Effector memory CD8-positive, alpha-beta T cell (primary cell): ENCODE measurements at places on chromosomes 6 and 20.

DNA sequence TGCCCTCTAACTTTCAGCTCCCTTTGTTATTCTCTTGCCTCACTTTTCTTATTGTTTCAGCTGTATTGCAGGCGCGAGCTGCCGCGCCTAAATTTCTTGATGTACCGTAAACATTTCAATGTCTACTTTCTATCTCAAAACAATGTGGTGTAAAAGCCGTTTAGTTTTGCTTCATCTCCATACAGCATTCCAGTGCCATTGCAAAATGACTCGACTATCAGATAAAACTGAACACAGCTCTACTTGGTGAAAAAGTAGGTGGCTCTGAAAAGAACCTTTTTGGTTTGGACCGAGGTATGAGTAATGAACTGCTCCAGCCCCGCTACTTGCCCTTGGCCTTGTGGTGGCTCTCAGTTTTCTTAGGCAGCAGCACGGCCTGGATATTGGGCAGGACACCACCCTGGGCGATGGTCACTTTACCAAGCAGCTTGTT lies 74.6 kb downstream of the OR2B2 start:
- DNase-seq = no peak
- H3K36me3 ChIP-seq = peaks cover 3% of the 10 kb centered on the region
- no peak overlapping the region for H3K27ac ChIP-seq

- no peak overlapping the region for H3K4me3 ChIP-seq
- H3K36me3 ChIP-seq = peaks cover 4% of the 10 kb centered on the region
- no peak overlapping the region for H3K27ac ChIP-seq
- no peak for DNase-seq
Observed at GRCh38 chr6:27650620-27651370, 177.9 kb upstream of the ZNF184 start.

DNA sequence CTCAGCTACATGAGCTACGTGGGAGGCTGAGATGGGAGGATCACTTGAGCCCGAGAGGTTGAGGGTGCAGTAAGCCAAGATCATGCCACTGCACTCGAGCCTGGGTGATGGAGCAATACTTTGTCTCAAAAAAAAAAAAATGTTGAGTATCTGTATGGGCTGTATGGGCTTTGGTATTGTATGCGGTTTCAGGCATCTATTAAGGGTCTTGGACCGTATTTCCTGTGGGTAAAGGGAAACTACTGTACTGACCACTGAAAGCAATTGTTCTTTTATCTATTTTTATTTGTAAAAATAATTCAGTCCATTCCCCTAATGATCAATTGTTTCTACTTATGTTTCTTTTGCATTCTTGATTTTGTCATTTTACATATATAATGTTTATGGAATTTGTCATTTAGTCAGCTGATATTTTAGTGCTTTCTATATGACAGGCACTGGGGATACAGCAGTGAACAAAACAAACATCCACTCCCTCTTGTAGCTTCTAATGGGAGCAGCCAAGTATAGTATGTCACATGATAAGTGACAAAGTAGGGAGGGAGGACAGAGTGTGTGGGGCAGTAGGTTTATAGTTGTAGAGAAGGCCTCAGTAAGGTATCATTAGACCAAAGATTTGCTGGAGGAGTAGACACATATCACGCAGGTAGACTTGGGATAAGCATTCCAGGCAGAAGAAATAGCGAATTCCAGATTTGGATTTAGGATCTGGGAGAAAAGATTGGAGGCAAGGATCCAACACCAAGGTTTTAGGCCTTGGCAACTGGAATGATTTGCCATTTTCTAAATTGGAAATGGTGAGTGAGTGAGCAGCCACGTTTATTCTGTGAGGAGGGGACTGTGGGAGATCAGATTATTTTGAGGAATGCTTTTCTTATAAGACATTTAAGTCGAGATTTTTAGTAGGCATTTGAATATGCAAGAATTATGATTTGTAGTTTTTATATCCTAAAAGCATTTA lies 6.0 kb downstream of the PCMT1 start:
- no peaks in the 10 kb centered on the region for H3K27me3 ChIP-seq
- no peak overlapping the region for H3K4me3 ChIP-seq
- H3K27ac ChIP-seq = peak overlapping the region; percentile 17
- H3K36me3 ChIP-seq = peaks cover 22% of the 10 kb centered on the region
- H3K4me1 ChIP-seq = peaks cover 10% of the 10 kb centered on the region
- DNase-seq = no peak

DNA sequence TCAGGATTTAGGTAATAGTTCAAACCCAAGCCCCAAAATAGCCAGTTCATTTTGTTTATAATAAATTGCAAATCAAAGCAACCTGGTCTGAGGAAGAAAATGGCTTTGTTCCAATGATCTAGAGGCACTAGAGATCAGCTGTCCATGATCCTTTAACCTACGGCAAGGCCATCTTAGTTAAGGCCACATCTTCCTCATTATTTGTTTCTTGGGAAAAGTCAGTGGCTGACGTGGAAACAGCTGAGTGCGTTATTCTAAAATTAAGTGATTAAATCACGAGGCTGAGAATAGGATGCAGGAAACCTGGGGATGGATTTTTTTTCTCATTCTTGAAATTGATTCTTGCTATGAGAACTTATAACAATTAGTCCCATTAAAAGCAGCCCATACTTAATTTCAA lies 10.1 kb upstream of the TENT5A start:
- H3K27me3 ChIP-seq = peaks cover 6% of the 10 kb centered on the region
- H3K27ac ChIP-seq = no peak overlapping the region
- no peak for DNase-seq
- H3K36me3 ChIP-seq = no peaks in the 10 kb centered on the region
- no peaks in the 10 kb centered on the region for H3K4me1 ChIP-seq

DNA sequence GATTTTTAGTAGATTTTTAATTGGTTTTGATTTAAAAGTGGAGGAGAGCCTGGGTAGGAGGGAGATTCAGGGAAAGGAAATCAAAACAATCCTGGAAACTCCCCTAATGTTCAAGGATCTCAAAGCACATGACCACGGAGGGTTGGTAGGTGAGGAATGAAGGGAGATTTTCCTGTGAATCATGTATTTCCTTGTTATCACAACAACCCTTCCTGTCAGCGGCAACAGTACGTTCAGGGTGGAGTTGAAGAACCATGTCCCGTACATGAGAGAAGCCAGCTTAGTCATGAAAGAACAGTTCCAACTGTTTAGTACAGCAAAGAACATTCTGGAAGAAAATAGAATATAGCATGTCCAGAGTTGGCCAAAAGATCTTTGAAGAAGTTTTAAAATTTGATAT lies 79.4 kb upstream of the SCAF8 start:
- no peaks in the 10 kb centered on the region for H3K36me3 ChIP-seq
- no peak overlapping the region for H3K4me3 ChIP-seq
- DNase-seq = no peak

DNA sequence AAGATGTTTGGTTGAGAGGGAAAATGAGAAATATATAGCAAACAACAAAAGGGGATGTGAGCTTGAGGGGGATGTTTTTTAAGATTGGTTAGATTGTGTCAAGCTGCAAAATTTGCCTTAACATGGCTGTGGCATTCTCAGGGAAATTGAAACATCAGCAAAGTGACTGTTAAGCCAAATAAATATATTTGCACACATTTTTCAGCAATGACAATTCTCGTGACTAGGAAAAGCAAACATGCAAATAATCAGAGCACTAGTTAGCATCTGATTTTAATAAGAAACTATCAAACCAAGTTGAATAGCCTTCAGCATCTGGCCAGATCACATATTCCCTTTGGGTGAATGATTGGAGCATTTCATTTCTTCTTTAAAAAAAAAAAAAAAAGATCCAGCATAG lies 262.8 kb downstream of the TBC1D7 start:
- H3K4me1 ChIP-seq = no peaks in the 10 kb centered on the region
- H3K4me3 ChIP-seq = no peak overlapping the region
- peaks cover 6% of the 10 kb centered on the region for H3K27me3 ChIP-seq
- no peaks in the 10 kb centered on the region for H3K36me3 ChIP-seq

- no peaks in the 10 kb centered on the region for H3K36me3 ChIP-seq
- no peaks in the 10 kb centered on the region for H3K27me3 ChIP-seq
- peak; percentile 9 for DNase-seq
- H3K27ac ChIP-seq = peak overlapping the region; percentile 94
Observed at GRCh38 chr6:13355999-13356785, 27.9 kb upstream of the TBC1D7 start.

DNA sequence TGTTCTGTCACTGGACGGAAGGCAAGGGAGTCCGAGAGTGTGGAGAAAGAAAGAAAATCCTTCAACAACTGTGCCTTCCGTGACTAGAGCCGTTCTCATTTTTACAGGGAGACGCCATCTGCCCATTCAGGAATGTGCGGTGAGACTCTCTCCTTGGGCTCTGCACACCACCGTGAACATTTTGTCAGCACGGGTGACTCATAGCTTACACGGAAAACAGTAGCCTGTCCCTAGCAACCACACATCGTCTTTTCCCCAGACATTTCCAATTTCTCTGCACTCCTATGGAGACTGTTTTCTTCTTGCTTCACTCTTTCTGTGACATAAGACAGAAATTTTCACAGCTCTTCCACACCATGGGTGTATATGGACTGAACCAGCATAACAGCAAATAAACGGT lies 55.1 kb downstream of the TBXT start:
- DNase-seq = no peak
- no peak overlapping the region for H3K4me3 ChIP-seq
- H3K27me3 ChIP-seq = peaks cover 63% of the 10 kb centered on the region
- peaks cover 3% of the 10 kb centered on the region for H3K36me3 ChIP-seq

- no peak overlapping the region for H3K27ac ChIP-seq
- no peak overlapping the region for H3K4me3 ChIP-seq
- H3K27me3 ChIP-seq = peaks cover 8% of the 10 kb centered on the region
- H3K4me1 ChIP-seq = no peaks in the 10 kb centered on the region
Observed at GRCh38 chr6:138087593-138088325, 19.5 kb downstream of the PERP start.

DNA sequence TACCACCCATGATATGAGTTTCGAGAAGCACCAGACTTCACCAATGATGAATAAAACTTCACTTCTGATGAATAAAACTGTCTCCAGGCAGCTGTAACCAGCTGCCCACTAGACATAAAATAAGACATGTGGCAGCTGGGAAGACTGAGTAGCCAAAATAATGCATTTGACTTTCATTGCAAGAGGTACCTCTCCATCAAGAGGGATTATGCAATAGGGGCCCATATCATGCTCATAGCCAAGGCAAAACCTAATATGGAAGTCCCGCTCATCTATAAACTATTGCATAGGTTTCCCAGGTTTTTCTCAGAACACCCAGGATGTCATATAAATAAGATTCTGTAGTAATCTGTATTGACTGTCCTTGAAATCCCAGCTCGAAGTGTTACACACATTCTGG lies 155.5 kb downstream of the SIM1 start:
- DNase-seq = no peak
- no peaks in the 10 kb centered on the region for H3K27me3 ChIP-seq
- no peaks in the 10 kb centered on the region for H3K4me1 ChIP-seq

DNA sequence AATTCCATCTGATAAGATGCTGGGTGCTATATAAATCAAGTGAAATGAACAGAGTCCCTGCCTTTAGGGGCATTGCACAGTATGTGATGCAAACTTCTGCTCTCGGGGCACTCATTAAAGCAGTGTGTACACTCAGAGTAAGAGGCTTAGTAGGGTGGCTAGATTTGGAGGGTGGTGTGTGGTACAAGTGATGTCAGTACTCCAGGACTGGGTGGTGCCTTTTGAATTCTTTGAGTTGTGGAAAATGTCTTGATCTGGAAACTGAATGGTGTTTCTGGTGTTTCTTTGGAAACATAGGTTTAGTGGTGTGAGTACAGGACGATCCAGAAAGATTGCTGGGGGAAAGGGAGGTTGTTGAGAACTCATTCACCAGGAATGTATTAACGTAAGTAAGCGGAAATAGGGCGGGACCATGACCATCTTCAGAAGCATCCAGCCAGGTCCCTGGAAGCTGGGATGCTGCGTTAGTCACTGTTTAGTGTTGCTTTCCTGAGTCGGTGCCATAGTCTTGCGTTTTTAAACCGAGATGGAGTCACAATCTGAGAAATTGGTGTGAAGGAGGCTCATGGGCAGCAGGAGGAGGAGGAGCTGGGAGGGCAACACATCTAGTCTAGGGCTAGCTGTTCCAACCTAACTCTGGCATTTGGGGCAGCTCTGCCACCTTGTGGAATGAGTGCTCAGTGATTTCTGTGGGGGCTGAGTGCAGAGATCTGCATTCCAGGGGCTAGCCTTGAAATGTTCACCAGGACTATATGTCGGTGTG lies 70.3 kb downstream of the SCAND1 start:
- no peaks in the 10 kb centered on the region for H3K27me3 ChIP-seq
- H3K4me1 ChIP-seq = peaks cover 8% of the 10 kb centered on the region
- H3K36me3 ChIP-seq = peaks cover 26% of the 10 kb centered on the region

GRCh38 chr6:28212510-28213212 lies 12.4 kb upstream of the ZSCAN9 start:
- peaks cover 96% of the 10 kb centered on the region for H3K27me3 ChIP-seq
- H3K36me3 ChIP-seq = peaks cover 10% of the 10 kb centered on the region
- H3K4me1 ChIP-seq = peaks cover 16% of the 10 kb centered on the region
- peak overlapping the region; percentile 46 for H3K4me3 ChIP-seq
- no peak overlapping the region for H3K27ac ChIP-seq

- no peaks in the 10 kb centered on the region for H3K4me1 ChIP-seq
- H3K27ac ChIP-seq = no peak overlapping the region
- no peaks in the 10 kb centered on the region for H3K27me3 ChIP-seq
Observed at GRCh38 chr6:69265706-69266105, 531.1 kb downstream of the LMBRD1 start.

- H3K4me1 ChIP-seq = peaks cover 3% of the 10 kb centered on the region
- H3K27ac ChIP-seq = no peak overlapping the region
- no peaks in the 10 kb centered on the region for H3K36me3 ChIP-seq
- peaks cover 16% of the 10 kb centered on the region for H3K27me3 ChIP-seq
- no peak for DNase-seq
Observed at GRCh38 chr6:17021539-17021889, 80.3 kb upstream of the STMND1 start.

- H3K4me1 ChIP-seq = no peaks in the 10 kb centered on the region
- no peaks in the 10 kb centered on the region for H3K36me3 ChIP-seq
- no peak overlapping the region for H3K27ac ChIP-seq
- peaks cover 49% of the 10 kb centered on the region for H3K27me3 ChIP-seq
Observed at GRCh38 chr20:21571841-21572690, 58.2 kb upstream of the NKX2-2 start.

- peak overlapping the region; percentile 83 for H3K4me3 ChIP-seq
- peaks cover 17% of the 10 kb centered on the region for H3K4me1 ChIP-seq
- H3K27me3 ChIP-seq = no peaks in the 10 kb centered on the region
Observed at GRCh38 chr6:80003826-80004172, 650 bp upstream of the TTK start.

GRCh38 chr20:18443886-18444285 lies 22.9 kb downstream of the DZANK1 start:
- H3K36me3 ChIP-seq = peaks cover 4% of the 10 kb centered on the region
- no peaks in the 10 kb centered on the region for H3K4me1 ChIP-seq
- no peak overlapping the region for H3K4me3 ChIP-seq
- H3K27me3 ChIP-seq = no peaks in the 10 kb centered on the region

DNA sequence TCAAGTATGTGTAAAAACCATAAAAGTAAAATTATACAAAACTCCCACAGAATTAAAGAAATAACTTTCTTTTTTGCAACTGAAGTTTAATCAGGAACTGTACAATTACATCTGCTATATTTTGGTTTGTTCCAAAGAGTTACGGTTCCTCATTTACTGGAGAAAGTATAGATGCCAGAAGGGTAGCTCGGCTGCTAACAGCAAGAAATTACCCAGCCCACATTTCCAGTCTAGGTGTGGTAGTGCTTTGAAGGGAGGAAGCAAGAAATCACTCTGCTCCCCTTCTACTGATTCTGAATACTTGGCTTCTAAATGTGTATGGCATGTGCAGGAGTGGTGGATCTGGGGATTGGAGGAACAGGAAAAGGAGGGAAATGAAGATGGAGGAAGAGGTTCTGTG lies 441.3 kb downstream of the CDC5L start:
- DNase-seq = no peak
- H3K4me1 ChIP-seq = peaks cover 22% of the 10 kb centered on the region
- no peaks in the 10 kb centered on the region for H3K36me3 ChIP-seq
- peak overlapping the region; percentile 21 for H3K27ac ChIP-seq

- no peak overlapping the region for H3K27ac ChIP-seq
- no peaks in the 10 kb centered on the region for H3K4me1 ChIP-seq
Observed at GRCh38 chr6:161424421-161424820, 150.6 kb upstream of the AGPAT4 start.
